ENCODE measurements at places on chromosomes 5 and 9.
A peak's percentile ranks its signal among the peaks of the same experiment; 100 is the strongest.

- no peak for DNase-seq
Measured at GRCh38 chr5:80357671-80358070, 37.9 kb downstream of the SPZ1 start.

GRCh38 chr5:14756478-14756877, 92.0 kb downstream of the OTULIN start:
- DNase-seq: no peak

DNA sequence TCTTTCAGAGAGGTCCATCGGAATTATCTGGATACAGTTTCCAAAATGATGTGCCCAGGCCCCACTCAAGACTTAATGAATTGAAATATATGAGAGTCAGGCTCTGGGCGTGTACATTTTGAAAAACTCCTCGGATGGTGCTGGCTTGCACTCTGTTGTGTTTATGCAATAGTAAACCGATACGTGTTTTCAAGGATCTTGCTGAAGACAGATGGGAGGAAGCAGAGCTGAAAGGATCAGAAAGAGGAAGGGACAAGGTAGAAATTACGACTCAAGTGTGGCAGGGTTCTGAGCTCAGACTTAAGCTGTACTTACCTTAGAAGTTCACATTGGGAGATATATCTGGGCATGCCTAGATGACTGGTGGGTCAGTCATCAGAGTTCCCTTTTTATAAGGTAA, 13.7 kb upstream of the STOM start:
- no peak for DNase-seq

DNA sequence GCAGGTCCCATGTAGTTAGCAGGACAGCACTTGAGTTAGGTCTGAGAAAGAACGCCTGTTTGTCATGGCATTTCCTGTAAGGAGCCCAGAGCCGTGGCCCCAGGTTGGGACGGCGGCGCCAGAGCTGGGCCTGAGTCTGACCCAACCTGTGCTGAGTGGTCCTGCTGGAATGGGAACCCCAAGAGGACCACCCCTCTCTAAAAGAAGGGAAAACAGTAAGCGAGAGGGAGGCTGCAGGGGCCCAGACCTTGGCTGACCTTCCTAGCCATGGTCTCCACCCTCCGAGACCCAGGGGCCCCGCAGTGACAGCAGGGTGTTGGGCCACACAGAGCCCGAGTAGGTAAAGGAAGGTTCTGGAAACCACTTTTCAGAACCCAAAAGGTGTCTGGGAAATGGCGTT, 1.8 kb upstream of the LRRC14B start:
- no peak for DNase-seq

DNA sequence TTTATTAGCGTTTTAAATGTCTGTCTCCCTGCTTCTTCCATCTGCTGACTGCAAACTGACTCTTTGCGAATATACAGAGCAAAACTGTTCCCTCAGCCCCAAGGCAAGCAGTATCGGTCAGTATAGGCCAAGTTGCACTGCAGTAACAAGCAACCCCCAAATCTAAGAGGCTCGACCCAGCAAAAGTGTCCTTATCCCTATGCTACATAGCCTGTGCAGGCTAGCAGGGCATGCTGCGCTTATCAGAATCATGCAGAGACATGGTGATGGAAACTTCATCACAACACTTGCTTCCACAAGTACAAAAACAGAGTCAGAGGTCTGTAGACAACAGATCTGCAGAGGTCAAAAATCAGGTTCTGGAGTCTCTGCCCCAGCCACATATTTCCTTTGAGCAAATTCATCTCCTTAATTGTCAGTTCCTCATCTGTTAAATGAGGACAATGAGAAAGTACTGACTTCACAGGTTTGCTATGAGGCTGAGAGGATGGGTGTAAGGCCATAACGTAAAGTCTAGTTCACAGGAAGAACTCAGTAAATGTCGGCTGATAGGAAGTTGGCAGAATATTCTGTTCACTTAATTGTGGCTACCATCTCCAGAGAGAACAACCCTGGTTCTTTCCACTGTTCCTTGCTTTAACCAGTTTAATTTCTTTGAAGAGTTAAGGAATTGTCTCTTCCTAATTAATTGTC, 9.6 kb upstream of the IL17B start:
- DNase-seq: no peak

- peak; percentile 27 for DNase-seq
Measured at GRCh38 chr5:5276430-5276829, 136.3 kb downstream of the ADAMTS16 start.

GRCh38 chr5:138240650-138241385, 27.7 kb upstream of the CDC23 start:
- no peak for DNase-seq

DNA sequence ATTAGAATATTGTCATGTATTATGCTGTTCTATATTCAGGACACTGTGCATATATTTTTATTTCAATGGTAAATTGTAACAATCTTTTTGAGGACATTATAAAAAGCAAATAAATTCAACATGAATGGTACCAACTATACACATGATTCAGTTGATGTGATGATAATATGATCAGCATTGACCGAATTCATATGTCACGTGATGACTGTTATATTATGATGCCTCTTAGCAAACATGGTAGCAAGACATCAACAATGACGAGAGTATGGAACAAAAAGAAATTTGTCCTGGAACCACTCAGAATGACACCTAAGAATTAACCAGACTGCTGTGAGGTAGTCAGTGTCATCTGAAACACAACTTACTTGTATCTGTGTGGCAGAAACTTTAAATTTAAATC, 161.5 kb upstream of the OR13F1 start:
- DNase-seq: no peak

- DNase-seq: no peak
Measured at GRCh38 chr5:1058083-1058945, 49.7 kb downstream of the NKD2 start.

GRCh38 chr5:120538149-120538548, 74.0 kb downstream of the PRR16 start:
- no peak for DNase-seq

- DNase-seq: no peak
Measured at GRCh38 chr5:171747061-171747859, 38.4 kb upstream of the SMIM23 start.

- no peak for DNase-seq
Measured at GRCh38 chr5:61018062-61018461, 73.1 kb downstream of the NDUFAF2 start.

DNA sequence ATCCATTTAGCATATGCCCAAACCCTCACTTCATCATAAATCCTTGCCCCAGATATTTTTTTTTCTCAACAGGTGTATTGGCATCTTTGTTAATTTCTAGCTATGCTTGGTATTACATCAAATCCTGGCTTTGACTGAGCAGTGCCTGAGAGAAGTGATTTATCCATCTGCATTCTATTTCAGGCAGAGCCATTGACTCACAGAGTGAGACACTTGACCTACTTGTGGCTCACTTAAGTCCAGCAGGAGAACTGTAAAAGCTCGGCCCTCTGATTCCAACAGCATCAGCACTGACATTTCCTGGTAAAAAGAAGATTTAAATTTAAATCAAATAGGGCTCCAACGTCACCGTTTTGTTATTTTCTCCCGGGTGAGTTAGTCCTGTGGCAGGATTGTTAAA, 93.4 kb downstream of the PLK2 start:
- peak; percentile 2 for DNase-seq

GRCh38 chr9:98339987-98340800, 84.7 kb upstream of the TBC1D2 start:
- DNase-seq: no peak

DNA sequence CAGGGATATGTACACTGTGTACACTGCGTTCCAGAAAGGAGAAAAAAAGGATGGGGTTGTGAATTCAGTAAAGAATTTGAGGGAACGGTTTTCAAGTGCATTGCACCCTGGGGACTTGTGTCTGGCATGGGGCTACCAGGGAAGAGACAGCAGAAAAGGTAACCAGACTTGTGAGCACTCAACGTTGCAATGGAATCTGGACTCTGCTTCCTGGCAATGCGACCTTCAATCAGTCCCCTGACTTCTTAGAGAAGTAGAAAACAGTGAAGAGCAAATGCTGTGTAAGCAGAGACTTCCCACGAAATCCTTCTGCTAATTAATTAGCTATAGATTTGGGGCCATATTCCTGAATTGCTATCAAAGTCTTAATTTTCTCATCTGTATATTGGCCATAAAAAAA, 36.3 kb downstream of the MACIR start:
- DNase-seq: no peak

DNA sequence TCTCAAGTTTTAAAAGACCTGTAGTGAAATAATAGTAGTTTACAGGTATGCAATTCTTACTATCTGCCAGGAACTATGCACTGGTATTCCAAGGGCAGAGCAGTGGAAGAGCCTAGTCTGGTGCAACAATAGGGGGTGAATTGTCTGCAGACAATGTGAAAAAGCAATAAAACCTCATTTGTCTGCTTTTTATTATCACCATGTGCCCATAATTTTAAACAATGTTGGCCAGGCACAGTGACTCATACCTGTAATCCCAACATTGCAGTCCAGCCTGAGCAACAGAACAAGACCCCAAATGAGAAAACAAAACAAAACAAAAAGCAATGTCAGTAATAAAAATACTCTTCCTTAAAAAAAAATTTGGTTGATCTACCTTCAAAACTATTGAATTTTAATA, 12.2 kb upstream of the SLC44A1 start:
- no peak for DNase-seq

- no peak for DNase-seq
Measured at GRCh38 chr9:100355561-100355960, 2.8 kb upstream of the TEX10 start.

GRCh38 chr9:81146241-81146640, 543.1 kb downstream of the TLE1 start:
- DNase-seq: peak; percentile 13

GRCh38 chr5:62256161-62257019, 49.6 kb upstream of the KIF2A start:
- DNase-seq: no peak

DNA sequence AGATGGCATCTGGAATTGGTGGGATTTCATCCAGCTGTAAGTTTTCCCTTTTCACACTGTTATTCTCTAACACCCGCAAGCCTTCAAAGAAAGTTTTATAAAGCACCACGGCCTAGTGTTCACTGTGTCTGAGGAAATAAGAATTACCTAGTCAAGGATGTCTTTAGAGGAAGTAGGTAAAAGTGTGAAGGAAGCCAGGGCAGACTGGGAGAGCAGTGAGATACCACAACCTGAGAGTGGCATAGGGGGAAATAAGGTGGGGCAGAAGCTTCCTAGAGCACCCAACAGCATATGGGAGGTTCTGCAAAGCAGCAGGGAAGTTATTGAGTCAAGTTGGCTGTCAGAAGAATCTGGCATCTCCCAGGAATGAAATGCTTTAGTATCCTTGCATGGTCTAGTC, 241.2 kb downstream of the CETN3 start:
- DNase-seq: no peak

DNA sequence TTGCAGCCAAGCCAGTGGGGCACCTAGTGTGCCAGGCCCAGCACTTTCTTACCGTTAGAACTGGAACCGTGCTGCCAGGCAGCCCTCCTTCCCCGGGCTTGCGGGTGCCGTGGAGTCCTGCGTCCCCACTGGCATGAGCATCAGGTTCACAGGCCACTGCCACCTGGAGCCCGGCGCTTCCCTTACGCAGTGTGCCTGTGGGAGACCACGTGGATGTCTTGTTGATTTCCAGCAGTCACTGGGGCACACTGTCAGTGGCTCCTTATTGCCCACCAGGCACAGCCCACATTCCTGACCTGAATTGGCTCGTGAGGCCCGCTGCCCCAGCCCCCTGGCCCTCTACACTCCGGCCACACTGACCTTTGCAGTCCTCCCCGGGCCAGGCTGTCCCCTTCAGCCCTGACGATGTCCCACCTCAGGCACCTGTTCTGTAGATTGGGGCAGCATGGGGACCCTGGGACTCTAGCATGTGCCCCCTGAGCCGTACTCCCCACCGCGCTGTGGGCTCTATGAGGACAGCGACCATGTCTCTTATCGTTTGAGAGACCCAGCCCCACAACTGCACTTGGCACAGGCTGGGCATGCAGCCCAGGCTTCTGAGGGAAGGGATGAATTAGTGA, 10.4 kb upstream of the CEL start:
- DNase-seq: no peak

DNA sequence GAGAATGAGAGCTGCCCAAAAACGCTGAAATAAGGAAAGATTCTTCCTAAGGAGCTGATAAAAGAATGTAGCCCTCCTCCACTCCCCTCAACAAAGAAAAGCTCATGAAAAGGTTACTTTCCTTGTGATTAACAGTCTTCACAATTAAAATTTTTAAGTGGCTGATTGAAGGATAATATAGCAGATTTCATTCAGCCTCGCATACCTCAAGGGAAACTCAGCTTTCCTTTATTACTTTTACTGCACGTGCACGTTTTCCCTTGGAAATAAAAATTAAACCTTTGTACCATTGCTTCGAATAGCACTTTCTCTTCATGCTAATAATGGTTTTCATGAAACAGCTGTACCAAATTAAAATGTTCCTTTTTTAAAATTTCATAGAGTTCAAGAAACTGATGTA, 234.0 kb upstream of the GRAMD2B start:
- no peak for DNase-seq

- DNase-seq: no peak
Measured at GRCh38 chr5:14669975-14670374, 5.5 kb downstream of the OTULIN start.

GRCh38 chr5:6765612-6766525, 52.6 kb downstream of the TENT4A start:
- peak; percentile 20 for DNase-seq

GRCh38 chr5:40828690-40829661, 6.0 kb downstream of the RPL37 start:
- no peak for DNase-seq

- DNase-seq: no peak
Measured at GRCh38 chr5:15630441-15630840, 130.5 kb downstream of the FBXL7 start.

- DNase-seq: peak; percentile 42
Measured at GRCh38 chr5:56389261-56389660, 156.1 kb upstream of the ANKRD55 start.

DNA sequence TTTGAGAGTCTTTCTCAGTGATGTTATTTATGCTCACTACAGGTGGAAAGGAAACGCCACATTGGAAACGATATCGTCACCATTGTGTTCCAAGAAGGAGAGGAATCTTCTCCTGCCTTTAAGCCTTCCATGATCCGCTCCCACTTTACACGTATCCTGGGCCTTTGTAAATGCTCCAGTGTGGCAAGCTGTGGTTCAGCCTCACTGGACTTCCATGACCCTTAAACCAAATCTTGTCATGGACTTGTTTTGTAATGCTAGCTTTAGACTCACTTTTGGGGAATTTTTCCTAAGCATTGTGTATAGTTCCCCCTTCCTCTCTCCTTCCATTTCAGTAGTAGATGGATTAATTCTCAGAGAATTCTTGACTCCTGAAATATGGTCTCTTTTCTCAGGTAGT, 60.9 kb upstream of the SLC2A8 start:
- DNase-seq: no peak

GRCh38 chr9:89532944-89533343, 35.0 kb upstream of the SEMA4D start:
- no peak for DNase-seq

GRCh38 chr9:23447166-23447565, 378.9 kb downstream of the ELAVL2 start:
- no peak for DNase-seq

DNA sequence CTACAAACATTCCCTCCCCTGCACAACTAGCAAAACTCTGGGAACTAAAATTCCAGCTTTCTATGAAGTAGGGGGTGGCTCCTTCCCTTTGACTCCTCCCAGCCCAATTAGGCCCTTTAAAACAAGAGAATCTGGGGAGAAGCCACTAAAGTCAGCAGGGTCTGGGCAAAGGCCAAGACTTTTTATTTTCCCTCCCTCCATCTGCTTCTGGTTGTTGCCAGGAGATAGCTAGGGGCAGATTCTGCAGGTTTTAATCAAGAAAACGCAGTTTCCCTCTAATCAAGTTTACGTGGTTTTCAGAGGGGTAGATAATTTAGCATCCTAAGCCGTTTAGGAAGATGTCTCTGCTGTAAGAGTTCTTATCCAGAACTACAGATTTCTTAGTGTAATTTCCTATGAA, 114.5 kb upstream of the CDH6 start:
- DNase-seq: no peak
